ENCODE measurements at places on chromosomes 6 and 20. TPM values are rescaled to one million over a fixed set of nuclear protein-coding genes. Genes with fewer than 3 reads are reported as not detected.

Gene C4B
- 162 TPM for total RNA-seq

Gene PSMA7
- total RNA-seq = 223 TPM

Gene HDAC2
- 55.3 TPM for total RNA-seq

Gene CYP21A2
- total RNA-seq = 1.1 TPM

Gene CD109
- 25.0 TPM for total RNA-seq

Gene IGF2R
- total RNA-seq = 156 TPM

Gene KCNS1
- total RNA-seq = 3.5 TPM

DNA sequence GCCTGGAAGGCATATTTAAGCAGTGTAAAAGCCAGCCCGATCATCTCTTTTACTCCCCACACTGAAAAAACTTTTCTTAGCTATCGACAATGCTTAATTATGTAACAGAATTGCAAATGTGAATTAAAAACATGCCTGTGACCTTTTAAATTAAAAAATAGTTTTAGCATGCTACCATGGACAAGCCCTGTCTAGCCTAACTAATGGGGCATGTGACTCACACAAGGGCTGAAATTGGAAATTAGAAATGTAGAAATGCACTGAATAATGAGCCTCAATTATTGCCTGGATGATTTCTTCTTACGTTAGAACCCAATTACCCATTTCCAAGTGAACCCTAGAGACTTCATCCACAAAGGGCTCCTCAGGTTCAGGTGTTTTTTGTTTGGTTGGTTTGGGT, 82.7 kb downstream of the SIM1 start:
- H3K4me3 ChIP-seq = no peak overlapping the region
- DNase-seq = no peak
- H3K4me1 ChIP-seq = no peaks in the 10 kb centered on the region
- H3K27me3 ChIP-seq = no peaks in the 10 kb centered on the region

GRCh38 chr6:148611213-148611612, 135.6 kb upstream of the UST start:
- no peak for DNase-seq
- no peaks in the 10 kb centered on the region for H3K27me3 ChIP-seq
- H3K4me3 ChIP-seq = no peak overlapping the region
- no peak overlapping the region for H3K27ac ChIP-seq

DNA sequence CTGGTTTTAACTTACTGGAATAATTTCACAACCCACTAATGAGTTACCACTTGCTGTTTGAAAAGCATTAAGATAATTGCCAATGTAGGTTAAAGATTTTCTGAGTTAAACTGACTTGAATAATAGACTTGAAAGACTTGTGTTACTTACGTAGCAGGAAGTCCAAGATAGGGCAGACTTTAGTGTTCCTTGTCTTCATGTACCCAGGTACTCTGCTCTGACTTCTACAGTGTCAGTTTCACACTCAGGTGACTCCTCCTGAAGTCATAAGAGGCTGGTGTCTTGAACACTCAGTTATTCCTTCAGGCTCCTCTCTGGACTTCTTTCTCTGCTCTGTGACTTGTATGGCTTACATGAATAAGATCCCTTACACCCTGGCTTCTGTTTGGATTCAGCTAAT, 76.3 kb upstream of the SGK1 start:
- no peaks in the 10 kb centered on the region for H3K27me3 ChIP-seq
- H3K4me3 ChIP-seq = no peak overlapping the region
- H3K36me3 ChIP-seq = no peaks in the 10 kb centered on the region
- H3K4me1 ChIP-seq = no peaks in the 10 kb centered on the region

DNA sequence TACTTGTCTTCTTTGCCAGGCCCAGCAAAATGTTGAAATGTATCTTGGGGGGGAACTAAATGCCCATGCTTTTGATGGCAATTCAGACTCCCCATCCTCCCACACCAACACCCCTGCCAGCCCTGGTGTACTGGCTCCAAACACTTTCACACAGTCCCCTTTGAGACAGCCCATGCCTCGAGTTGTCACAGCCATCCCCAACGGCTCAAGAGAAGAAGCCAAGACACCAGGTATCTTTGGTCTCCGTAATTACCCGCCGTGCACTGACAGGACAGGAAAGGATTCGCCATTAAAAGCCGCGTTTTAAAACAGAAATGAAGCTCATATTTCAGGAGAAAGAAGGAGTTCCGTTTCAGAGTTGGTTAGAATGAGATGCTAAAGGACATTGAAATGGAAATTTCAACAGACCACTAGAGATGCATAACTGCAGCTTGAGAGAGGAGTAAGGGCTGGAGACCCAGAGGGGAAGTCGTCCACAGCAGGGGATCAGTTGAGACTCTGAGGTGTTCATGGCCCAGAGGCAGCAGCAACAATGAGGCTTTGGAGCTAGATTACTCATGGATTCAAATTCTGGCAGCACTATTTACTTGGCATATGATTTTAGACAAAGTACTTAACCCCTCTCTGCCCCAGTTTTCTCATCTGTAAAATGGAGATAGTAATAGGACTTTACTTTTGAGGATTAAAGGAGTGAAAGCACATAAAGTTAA, 63.5 kb upstream of the ADGRF1 start:
- H3K27ac ChIP-seq = no peak overlapping the region
- no peak overlapping the region for H3K4me3 ChIP-seq
- H3K27me3 ChIP-seq = no peaks in the 10 kb centered on the region
- no peak for DNase-seq
- H3K36me3 ChIP-seq = no peaks in the 10 kb centered on the region

GRCh38 chr6:132490478-132491204, 22.3 kb downstream of the STX7 start:
- no peak for DNase-seq
- H3K27me3 ChIP-seq = no peaks in the 10 kb centered on the region
- H3K4me3 ChIP-seq = no peak overlapping the region
- H3K27ac ChIP-seq = peak overlapping the region; percentile 42
- H3K36me3 ChIP-seq = no peaks in the 10 kb centered on the region
- H3K4me1 ChIP-seq = peaks cover 42% of the 10 kb centered on the region

- H3K4me1 ChIP-seq = no peaks in the 10 kb centered on the region
- H3K27me3 ChIP-seq = no peaks in the 10 kb centered on the region
- H3K4me3 ChIP-seq = no peak overlapping the region
- no peak for DNase-seq
- H3K36me3 ChIP-seq = no peaks in the 10 kb centered on the region
- no peak overlapping the region for H3K27ac ChIP-seq
Observed at GRCh38 chr6:8268606-8269005, 166.3 kb upstream of the EEF1E1 start.

- DNase-seq = no peak
- H3K4me1 ChIP-seq = peaks cover 60% of the 10 kb centered on the region
- peaks cover 27% of the 10 kb centered on the region for H3K36me3 ChIP-seq
- no peak overlapping the region for H3K4me3 ChIP-seq
- H3K27ac ChIP-seq = no peak overlapping the region
Observed at GRCh38 chr20:17652411-17652810, 29.6 kb downstream of the RRBP1 start.

DNA sequence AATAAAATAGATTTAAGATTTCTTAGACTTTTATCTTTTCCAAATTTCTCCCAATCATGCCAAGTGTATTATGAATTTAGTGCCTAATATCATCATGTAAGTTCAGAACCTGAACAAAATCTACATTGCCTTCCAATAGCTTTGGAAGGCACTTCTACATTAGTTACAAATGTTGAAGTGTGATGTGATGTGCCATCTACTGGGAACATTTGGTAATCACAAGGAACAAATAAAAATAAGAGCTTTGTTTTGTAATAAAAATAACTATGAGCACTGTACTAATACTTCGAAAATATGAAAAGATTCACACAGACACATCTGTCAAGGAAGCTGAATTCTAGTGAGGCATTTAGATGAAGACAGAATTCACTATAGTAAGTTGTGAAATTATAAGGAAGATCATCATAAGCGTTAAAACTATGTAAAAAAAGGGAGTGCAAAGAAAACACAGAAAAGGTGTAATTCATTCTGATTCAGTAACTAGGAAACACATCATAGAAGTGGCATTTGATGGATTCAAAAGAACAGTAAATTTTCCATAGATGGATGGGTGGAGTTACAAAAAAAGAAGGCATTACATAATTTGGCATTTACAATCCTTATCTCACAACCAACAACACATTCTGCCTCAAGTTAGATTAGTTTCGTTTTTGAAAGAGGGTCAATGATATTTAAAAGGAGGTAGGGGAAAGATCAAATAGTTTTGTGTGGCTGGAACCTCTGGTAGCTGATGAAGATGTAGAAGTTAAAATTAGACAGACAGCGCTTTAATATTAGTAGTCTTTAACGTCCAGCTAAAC, 161.0 kb downstream of the ASCC3 start:
- peaks cover 6% of the 10 kb centered on the region for H3K4me1 ChIP-seq
- no peaks in the 10 kb centered on the region for H3K36me3 ChIP-seq
- DNase-seq = no peak
- peak overlapping the region; percentile 20 for H3K4me3 ChIP-seq
- no peaks in the 10 kb centered on the region for H3K27me3 ChIP-seq

GRCh38 chr6:145194389-145194788, 540.9 kb downstream of the EPM2A start:
- no peak overlapping the region for H3K4me3 ChIP-seq
- H3K27me3 ChIP-seq = no peaks in the 10 kb centered on the region
- DNase-seq = no peak
- no peak overlapping the region for H3K27ac ChIP-seq
- H3K36me3 ChIP-seq = no peaks in the 10 kb centered on the region
- no peaks in the 10 kb centered on the region for H3K4me1 ChIP-seq

GRCh38 chr20:40997116-40997515, 31.5 kb upstream of the TOP1 start:
- peaks cover 10% of the 10 kb centered on the region for H3K4me1 ChIP-seq
- no peak overlapping the region for H3K4me3 ChIP-seq
- H3K27ac ChIP-seq = no peak overlapping the region
- no peaks in the 10 kb centered on the region for H3K27me3 ChIP-seq

DNA sequence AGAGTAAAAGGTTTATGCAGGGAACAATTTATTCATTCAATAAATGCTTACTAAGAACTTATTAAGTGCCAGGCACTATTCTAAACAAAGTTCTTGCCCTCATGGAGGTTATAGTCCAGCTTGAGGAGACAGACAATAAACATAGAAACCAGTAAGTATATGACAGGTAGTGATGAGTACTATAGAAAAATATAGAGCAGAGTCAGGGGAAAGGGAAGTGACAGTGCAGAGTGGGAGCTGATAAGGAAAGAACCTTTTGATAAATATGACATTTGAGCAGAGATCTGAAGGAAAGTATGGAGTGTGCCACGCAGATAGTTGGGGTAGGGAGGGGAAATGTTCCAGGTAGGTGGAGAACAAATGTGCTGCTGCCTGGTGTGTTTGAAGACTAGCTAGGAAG, 12.1 kb downstream of the ACSS2 start:
- H3K4me1 ChIP-seq = peaks cover 33% of the 10 kb centered on the region
- DNase-seq = no peak
- no peak overlapping the region for H3K27ac ChIP-seq
- H3K36me3 ChIP-seq = peaks cover 24% of the 10 kb centered on the region
- no peaks in the 10 kb centered on the region for H3K27me3 ChIP-seq

DNA sequence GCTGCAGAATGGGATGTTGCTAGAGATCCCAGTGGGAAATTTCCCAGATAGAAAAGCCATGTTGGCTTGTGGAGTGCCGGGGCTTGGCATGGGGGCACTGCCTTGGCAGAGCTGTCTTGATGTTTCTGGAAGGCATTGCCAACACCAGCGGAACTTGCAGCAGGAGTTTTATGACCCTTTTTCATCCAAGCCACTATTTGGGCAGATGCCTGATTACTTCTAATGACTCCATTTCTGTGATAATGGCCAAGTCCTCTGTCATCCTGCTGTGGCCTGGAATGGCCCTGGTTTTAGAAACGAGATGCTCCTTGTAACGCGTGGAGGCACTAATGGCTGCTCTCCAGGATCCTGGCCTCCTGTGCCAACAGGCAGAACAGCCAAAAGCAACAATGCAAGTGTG, 229.0 kb downstream of the ZNF217 start:
- DNase-seq = no peak
- no peaks in the 10 kb centered on the region for H3K36me3 ChIP-seq
- H3K27ac ChIP-seq = no peak overlapping the region
- H3K27me3 ChIP-seq = no peaks in the 10 kb centered on the region
- H3K4me1 ChIP-seq = no peaks in the 10 kb centered on the region

DNA sequence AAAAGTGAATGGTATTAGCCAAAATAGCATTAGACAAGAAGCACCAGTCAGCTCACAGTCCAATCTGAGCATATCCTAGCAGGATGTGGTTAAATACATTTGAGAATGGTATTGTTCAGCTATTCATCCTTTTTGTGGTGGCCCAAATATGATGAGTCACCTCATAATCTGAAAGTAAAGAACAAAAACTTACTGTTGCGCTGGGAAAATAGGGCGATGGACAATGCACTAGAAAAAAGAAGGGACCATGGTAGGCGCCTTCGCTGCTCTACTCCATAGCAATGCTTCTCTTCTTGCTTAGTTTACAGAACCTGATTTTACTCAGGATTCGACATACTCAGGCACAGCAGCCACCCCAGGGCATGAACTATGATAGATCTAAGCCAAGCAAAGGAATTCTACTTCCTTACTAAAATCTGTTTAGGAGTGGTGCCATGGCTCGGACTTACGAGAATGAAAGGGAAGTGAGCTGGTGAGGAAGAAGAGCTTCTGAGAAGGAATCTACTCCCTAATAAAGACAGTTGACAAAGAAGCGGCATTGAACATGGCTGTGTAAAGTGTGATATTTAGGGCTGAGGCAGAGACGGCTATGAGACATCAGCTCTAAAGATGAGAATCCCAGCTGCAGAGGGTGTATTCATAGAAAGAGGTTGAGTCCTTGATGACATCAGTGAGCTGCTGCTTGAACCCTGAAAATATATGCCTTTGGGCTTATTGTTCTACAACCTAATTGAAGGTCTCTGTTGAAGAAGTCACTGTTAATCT, 16.6 kb upstream of the FBXO9 start:
- H3K27ac ChIP-seq = no peak overlapping the region
- H3K4me3 ChIP-seq = peak overlapping the region; percentile 4
- peaks cover 4% of the 10 kb centered on the region for H3K4me1 ChIP-seq
- no peak for DNase-seq
- H3K27me3 ChIP-seq = no peaks in the 10 kb centered on the region

DNA sequence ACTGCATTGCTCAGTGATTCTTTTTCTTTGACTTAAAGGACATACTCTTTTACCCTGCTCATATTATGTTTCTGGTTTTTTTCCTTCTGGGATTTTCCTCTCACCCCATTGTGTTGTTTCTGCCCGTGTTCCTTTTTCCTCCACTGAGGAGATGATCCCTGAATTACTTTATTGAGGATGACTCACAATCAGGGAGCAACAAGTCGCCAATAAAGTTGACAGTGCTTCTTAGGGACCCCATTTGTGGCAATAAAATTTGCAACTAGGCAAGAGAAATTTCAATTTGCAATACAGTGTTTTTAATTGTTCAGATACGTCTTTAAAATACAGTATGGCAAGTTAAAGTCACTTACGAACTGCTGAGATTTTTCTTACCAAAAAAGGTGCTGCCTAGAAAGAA, 217.9 kb downstream of the SOX4 start:
- peaks cover 13% of the 10 kb centered on the region for H3K4me1 ChIP-seq
- no peak overlapping the region for H3K27ac ChIP-seq
- no peak for DNase-seq
- no peaks in the 10 kb centered on the region for H3K36me3 ChIP-seq
- H3K27me3 ChIP-seq = no peaks in the 10 kb centered on the region
- H3K4me3 ChIP-seq = no peak overlapping the region

Data from lower lobe of right lung (tissue), 2 donors.